Posterior cingulate gyrus (tissue), 11 donors: ENCODE measurements at places on chromosomes 12 and 14.

DNA sequence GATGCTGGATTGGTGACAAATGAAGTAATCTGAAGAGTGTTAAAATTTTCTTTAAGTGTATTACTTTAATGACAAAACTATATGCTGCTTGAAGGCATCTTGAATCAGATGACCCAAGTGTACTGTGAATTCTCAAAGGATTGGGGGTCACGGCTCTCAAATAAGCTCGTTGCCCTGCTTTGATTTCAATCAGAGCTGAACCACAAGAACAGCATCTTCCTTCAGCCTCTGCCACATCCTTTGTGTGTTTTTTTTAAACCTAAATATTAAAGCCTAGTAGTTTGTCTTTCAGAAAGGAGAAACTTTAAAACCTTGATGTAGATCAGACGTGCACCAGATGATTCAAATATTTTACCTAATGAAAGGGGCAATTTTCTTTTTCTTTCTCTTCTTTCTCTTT lies 11.7 kb downstream of the ELK3 start:
- DNase-seq = no peak

GRCh38 chr14:47555333-47555732 lies 120.1 kb downstream of the MDGA2 start:
- no peak for DNase-seq

DNA sequence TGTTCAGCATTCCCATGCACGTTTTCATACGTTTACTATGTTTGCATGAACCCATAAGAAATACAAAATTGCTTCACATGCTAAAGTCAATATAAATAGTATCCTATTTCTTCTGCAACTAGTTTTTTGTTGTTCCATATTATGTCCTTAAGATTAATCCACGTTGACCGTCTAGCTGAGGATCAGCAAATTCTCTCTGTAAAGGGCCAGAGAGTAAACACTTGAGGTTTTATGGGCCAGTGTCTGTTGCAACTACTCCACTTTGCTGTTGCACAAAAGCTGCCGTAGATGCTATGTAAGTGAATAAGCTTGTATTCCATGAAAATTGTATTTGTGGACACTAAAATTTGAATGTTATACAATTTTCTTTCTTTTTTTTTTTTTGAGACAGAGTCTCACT lies 21.1 kb upstream of the PITPNM2 start:
- no peak for DNase-seq

- DNase-seq = no peak
Measured at GRCh38 chr14:101010835-101011234, 107.3 kb upstream of the RTL1 start.

- no peak for DNase-seq
Measured at GRCh38 chr12:92703786-92704185, 997 bp downstream of the PLEKHG7 start.

GRCh38 chr12:78081590-78082314 lies 251.1 kb downstream of the NAV3 start:
- no peak for DNase-seq

DNA sequence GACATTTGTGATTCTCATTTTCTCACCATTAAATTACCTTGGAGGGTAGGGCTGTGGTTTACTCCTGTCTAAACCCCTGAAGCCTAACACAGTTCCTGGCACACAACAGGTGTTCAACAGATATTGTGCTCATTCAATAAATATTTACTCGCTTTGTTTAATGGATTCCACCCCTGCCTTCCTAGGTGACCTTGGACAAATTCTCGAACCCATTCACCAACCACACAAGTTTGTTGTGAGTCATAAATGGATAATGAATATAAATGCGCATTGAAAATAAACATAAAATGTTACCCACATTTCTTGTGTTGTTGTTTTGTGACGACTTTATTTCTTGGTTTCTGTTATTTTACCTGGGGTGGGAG lies 362 bp upstream of the TSFM start:
- DNase-seq = no peak

DNA sequence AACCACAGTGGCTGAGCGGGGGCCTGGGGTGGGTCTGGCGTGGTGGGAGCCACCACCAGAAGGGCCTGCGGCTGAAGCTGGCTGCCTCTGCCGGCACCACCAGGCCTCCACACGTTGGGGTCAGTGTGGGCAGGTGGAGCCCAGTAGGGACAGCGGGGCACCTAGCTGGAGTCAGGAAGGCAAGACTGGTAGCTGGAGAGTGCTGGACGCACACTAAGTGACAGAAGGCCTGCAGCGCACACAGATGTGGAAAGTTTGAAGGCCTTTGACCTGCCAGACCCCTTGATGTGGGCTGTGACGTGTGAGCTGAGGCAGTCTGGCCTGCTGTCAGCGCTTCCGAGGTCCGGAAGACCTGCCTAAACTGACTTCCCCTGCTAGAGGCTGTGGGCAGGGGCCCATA lies 26.3 kb downstream of the RIN3 start:
- no peak for DNase-seq
